ENCODE measurements at places on chromosomes 5 and 9. TPM values are rescaled to one million over a fixed set of nuclear protein-coding genes. Genes with fewer than 3 reads are reported as not detected.

DNA sequence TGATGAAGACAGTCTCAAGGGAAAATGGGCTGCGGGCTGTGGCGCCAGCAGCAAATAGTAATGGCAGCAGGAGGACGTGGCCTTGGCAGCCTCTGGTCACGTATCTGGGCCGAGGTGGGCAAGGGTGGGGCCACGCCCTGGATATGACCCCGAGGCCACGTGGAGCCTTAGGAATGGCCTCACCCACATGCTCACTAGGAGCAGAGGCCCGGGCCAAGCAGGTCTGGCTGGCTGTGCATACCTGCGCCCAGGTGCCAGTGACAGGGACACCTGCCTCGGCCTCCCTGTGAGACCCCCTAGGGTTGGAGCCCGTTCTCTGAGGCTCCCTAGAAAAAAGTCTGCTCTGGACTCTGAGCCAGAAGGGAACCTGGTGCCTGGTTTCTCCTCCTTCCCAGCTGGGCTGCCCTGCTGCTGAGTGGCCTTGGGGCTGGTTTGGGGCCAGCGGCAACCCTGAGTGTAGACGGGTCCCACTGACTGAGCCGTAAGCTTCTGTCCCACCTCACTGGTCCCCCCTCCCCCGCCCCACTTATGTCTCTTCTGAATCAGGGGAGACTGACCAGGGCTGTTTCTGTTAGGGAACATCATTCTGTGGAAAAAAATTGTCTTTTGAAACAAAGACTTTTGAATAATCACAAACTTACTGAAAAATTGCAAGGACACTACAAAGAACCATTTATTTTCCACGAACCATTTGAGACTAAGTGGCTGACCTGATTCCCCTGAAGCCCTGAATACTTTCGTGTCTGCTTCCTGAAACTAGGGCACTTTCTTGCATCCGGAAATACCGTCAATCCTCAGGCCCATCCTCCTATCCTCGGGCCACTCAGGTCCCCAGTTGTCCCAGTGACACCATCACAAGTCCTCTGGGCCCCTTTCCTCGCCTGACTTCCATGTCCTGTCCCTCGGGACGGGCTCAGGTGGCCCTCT lies 60.8 kb downstream of the WNK2 start:
- H3K27ac ChIP-seq, result no peak overlapping the region
- H3K27me3 ChIP-seq, result peaks cover 13% of the 10 kb centered on the region
- no peak for DNase-seq
- no peak overlapping the region for H3K4me3 ChIP-seq

DNA sequence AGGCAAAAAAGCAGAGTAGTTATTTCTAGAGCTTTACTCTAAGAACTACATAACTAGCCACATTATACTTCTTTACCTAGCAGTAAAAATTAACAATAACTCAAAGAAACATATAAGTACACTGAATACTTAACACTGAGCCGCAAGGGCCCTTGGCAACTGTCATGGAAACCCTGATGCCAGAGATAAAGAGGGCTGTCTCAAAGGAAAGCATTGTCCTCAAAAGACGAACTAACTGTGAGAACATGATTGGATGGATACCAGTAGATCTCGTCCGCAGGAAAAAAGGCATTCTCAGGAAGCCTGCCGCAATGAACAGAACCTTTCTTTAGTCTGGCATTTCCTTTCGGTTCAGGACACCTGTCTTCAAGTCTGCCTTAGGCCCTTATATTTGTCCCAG lies 379.0 kb upstream of the SLC30A5 start:
- no peaks in the 10 kb centered on the region for H3K36me3 ChIP-seq
- no peaks in the 10 kb centered on the region for H3K27me3 ChIP-seq
- DNase-seq, result no peak

DNA sequence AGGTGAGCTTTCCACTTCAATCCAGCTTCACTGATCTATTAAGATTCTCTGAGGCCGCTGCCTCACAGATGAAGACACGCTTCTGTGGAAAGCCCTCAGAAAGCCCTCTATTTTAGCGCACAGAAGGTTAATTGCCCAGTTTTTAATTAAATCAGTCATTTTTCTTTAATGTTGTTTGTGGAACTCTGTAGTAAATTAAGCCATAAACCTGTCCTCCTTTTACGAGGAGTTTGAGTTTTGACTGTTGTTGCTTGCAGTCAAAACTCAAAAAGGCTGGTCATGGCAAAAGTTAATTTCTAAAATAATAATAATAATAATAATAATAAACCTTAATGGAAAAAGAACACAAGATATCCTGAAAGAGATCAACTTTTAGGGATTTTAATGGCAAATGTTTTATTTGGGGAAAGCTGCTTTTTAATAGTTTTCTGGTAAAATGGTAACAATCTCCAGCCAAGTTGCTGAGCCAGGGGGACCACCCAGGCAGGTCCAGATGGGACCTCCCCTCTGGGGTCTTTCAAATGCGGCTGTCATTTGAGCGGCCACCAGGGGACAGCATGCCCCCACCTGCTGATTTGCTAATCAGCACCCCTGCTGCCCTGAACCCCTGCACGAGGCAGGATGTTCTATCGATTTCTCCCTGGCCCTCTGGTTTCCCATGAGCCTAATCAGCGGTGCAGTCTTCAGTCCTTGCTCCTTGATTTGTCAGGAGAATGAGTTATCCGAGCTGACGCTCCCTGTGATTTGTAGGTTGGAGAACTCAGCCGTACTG lies 247.2 kb downstream of the FSTL4 start:
- H3K27me3 ChIP-seq, result peaks cover 22% of the 10 kb centered on the region
- no peaks in the 10 kb centered on the region for H3K4me1 ChIP-seq
- DNase-seq, result no peak
- H3K27ac ChIP-seq, result no peak overlapping the region

DNA sequence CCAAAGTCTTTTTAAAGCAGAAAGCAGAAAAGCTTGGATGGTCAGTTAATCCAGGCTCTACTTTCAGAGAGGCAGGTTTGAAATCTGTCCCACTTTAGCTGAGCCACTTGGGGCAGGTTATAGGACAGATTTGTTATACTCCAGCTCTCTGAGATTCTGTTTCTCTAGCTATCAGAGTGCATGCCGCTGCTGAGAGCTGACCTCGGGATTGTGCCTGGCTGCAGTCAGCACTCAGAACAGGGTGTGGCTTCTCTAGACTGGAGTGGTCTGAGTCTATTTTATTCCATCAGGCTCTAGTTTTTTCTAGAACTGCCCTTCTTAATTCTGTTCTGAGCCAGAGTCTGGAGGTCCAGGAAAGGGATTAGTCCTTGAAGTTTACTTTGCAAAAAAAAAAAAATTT lies 67.7 kb downstream of the NDFIP1 start:
- no peak overlapping the region for H3K27ac ChIP-seq
- H3K36me3 ChIP-seq, result no peaks in the 10 kb centered on the region
- no peak overlapping the region for H3K4me3 ChIP-seq
- DNase-seq, result no peak
- H3K4me1 ChIP-seq, result no peaks in the 10 kb centered on the region
- H3K27me3 ChIP-seq, result no peaks in the 10 kb centered on the region

- no peak overlapping the region for H3K4me3 ChIP-seq
- H3K27me3 ChIP-seq, result no peaks in the 10 kb centered on the region
- H3K27ac ChIP-seq, result no peak overlapping the region
- no peak for DNase-seq
- no peaks in the 10 kb centered on the region for H3K4me1 ChIP-seq
These were observed 1.3 kb downstream of the MINAR2 start for GRCh38 chr5:129748913-129749880.

- no peaks in the 10 kb centered on the region for H3K4me1 ChIP-seq
- H3K36me3 ChIP-seq, result no peaks in the 10 kb centered on the region
- no peak for DNase-seq
- no peak overlapping the region for H3K27ac ChIP-seq
These were observed 2.3 kb upstream of the IRX2 start for GRCh38 chr5:2753452-2754420.

DNA sequence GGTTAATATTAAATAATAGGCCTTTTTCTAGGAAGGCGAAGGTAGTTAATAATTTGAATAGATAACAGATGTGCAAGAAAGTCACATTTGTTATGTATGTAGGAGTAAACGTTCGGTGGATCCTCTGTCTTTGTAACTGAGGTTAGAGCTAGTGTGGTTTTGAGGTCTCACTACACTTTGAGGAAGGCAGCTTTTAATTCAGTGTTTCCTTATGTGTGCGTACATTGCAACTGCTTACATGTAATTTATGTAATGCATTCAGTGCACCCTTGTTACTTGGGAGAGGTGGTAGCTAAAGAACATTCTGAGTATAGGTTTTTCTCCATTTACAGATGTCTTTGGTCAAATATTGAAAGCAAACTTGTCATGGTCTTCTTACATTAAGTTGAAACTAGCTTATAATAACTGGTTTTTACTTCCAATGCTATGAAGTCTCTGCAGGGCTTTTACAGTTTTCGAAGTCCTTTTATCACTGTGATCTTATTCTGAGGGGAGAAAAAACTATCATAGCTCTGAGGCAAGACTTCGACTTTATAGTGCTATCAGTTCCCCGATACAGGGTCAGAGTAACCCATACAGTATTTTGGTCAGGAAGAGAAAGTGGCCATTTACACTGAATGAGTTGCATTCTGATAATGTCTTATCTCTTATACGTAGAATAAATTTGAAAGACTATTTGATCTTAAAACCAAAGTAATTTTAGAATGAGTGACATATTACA lies 45.7 kb downstream of the TGFBR1 start:
- no peaks in the 10 kb centered on the region for H3K27me3 ChIP-seq
- no peak overlapping the region for H3K27ac ChIP-seq
- no peak for DNase-seq
- H3K4me1 ChIP-seq, result peaks cover 11% of the 10 kb centered on the region

DNA sequence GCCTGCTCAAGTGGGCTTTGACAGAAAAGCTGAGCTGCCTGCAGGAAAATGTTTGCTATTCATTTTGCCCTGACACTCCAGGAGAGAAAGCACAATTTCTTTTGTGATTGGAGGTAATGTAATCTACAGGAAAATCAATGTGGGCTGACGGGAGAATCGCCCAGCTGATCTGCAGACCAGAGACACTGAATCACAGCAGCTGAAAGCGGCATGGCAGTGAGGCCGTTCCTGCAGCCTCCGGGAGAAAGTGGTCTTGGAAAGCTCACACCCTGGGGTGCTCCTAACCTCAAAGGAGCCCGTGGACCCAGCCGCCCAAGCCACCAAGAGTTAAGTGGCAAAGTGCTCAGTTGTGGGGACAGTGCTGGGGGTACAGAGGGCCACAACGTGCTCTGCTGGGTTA lies 593.6 kb downstream of the BNC2 start:
- no peaks in the 10 kb centered on the region for H3K36me3 ChIP-seq
- H3K4me3 ChIP-seq, result no peak overlapping the region
- H3K27me3 ChIP-seq, result no peaks in the 10 kb centered on the region

Gene SLC34A1
- total RNA-seq, result not detected

Gene PCDHA10
- under 0.01 TPM for total RNA-seq

Gene SLC25A25
- total RNA-seq, result 17.9 TPM

All from IMR-90 (cell line).